ENCODE measurements at places on chromosomes 5 and 9.

GRCh38 chr9:127504887-127505251 is 53.6 kb downstream of the LRSAM1 start:
- DNase-seq, result no peak

- DNase-seq, result no peak
Measured at GRCh38 chr9:17052626-17053025, 82.2 kb upstream of the CNTLN start.

DNA sequence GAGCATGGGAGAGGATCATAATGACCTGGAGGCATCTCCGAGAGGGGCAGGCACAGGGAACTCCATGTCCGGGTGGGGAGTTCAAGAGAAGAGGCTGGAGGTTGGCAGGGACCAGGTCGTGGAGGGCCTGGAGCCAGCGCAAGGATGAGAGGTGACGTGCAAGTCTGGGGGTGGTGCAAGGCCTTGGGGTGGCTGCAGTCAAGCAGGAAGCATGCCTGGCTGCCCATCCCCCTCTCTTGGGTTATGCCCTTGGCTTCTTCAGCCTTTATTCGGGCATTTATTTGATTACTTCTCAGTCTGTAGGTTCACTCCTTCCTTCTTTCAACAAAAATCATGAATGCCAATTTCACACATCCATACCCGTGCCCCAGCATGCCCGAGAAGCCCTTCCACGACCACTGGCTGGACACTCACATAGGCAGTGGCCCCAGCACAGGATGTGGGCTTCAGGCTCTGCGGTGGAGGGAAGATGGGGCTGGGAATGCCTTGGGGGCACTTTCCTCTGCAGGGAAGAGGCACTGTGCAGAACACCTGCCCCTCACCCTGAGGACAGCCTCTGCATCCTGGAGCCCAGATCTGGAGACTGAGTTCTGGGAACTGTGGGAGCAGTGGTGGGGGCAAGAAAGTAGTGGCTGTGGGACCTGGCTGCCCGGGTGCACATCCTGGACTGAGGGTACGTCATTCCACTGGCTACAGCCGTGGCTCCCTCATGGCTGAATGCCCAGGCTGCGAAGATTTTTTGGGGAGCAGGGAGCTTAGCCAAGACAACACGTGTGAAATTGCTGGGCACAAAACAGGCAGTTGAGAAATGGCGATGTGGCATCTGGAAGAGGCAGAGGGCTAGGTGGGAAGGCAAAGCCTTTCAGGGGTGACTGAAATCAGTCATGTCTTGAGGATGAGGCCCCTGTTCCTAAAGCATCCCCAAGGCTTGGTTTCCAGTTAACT is 38.6 kb downstream of the CRB2 start:
- DNase-seq, result no peak

DNA sequence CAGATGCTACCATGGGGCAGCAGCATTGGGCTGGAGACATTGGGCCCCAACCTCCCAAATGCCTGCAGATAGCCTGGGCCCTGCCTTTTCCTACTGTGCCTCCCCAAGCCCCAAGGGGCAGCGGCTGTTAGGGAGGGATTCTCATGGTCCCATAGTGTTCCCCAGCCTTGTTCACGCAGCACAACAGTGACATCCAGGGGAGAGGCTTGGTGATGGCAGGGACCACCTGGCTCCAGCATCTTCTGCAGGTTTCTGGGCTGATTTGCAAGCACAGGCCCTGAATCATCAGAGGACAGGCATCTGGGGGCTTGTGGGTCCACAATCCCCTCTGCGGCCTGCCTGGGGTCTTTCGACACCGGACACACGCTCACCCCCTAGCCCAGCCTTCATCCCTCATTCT is 354.6 kb downstream of the SLIT3 start:
- no peak for DNase-seq

GRCh38 chr5:133234911-133235310 is 183.1 kb downstream of the HSPA4 start:
- no peak for DNase-seq

DNA sequence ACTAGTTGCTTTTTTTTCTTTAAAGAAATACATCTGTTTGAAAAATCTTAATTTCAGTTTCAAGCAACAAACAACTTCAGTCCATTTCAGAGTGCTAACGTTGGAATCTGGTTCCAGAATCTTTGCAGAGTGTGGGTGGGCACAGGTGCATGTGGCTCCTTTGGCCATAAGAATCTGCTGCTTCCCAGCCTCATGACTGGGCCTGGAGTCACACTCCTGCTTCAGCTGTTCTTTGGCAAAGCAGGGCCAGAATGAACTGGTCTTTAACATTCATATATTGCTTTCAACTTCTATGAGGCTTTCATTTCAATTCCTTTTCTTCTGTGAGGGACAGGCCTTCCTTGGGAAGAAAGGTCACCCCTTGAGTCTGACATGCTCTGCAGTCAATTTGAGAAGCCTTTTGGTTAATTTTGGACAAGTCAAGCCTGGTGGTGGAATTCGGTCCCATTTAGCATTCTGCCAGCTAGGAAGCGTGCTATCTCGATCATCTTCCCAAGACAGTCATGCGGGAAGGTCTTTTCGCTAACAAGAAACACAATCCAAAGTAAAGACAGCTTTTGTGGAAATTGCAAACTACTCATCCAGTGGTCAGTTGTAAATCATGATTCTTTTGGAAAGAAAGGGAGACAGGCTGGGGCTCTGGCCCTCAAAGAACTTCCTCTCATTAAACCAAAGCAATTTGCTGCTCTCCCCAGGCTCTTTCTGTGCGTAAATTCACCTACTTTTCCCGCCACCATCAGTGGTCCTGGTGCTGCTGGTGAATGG is 55.2 kb downstream of the SLC1A3 start:
- DNase-seq, result no peak

- no peak for DNase-seq
Measured at GRCh38 chr9:14482856-14483255, 168.9 kb upstream of the NFIB start.

DNA sequence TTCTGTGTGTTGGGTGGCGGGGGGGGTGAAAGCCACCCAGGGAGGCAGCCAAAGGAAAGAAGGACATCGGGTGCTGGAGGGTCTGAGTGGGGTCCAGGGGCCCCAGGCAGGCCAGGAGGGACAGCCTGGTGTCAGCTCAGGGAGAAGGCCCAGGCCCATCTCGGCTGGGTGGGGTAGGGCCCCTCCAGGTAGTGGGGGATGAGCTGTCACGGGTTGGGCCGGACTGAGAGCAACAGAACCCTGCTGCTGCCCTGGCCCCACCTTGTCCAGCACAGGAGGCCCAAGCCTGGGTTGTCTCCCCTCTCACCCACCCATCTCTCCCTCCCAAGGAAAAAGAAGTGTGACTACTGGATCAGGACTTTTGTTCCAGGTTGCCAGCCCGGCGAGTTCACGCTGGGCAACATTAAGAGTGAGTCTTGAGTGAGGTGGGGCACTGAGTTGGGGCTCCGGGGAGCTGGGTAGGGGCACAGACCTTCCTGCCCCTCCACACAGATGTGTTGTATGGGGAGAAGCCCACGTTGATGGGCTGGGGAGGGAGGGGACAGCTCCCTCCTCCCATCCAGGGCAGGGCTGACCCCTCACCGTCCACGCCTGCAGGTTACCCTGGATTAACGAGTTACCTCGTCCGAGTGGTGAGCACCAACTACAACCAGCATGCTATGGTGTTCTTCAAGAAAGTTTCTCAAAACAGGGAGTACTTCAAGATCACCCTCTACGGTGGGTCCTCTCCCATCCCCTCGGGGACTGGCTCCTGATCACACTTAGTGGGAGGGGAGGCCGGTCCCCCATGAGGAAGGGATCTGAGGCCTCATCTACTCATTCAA is 2.3 kb downstream of the LCN2 start:
- no peak for DNase-seq

- DNase-seq, result no peak
Measured at GRCh38 chr5:31193591-31194467, at the start of gene CDH6. Gene CDH6 (plus strand): TSS chr5:31193686. CDS start chr5:31267474, 73,788 bp downstream.

DNA sequence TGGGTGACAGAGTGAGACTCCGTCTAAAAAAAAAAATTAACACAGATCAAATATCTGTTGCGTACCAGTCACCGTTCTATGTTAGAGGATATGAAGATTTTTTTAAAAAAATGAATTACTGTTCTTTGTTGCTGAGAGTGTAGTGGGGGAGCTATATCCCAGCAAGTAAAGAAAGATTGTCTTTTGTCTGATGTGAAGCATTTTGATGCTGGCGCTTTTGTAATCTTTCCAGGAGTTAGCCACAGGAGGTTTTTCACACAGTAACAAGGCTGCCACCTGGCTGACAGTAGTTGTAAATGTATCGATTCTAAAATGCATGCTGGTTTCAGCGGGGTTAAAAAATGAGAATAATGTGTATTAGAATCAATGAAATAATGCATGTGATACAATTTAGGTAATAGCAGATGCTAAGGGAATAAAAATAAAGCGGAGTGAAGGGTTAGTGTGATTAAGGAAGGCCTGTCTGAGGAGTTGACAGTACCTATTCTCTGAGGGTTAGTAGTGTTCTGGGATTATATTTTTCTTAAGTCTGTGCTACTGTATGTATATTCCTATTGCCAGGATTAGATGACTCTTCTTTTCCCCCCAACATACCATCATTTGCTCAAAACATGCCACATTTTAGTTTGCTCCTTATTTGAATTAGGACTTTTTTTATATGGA is 3.4 kb downstream of the LMNB1 start:
- peak; percentile 58 for DNase-seq

DNA sequence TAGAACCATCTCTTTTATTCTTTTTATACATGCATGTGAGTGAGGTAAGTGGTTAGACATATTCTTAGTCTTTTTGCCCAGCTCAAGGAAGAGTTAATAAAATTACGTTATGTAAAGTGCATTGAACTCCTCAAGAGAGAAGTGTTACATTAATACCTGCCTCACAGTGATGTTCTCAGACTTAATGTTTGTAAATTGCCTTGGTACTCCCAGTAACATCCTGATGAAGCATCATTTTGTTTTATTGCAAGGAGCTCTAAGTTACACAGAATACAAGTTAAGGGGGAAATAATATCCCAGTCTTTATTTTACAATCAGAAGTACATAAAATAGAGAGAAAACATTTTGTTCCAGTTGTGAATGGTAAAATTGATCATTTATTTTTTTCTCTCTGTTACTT is 89.5 kb upstream of the ARRDC3 start:
- DNase-seq, result no peak

- no peak for DNase-seq
Measured at GRCh38 chr9:22643541-22643940, 196.9 kb downstream of the DMRTA1 start.

- DNase-seq, result peak; percentile 75
Measured at GRCh38 chr9:19174127-19174912, 47.0 kb upstream of the PLIN2 start.

DNA sequence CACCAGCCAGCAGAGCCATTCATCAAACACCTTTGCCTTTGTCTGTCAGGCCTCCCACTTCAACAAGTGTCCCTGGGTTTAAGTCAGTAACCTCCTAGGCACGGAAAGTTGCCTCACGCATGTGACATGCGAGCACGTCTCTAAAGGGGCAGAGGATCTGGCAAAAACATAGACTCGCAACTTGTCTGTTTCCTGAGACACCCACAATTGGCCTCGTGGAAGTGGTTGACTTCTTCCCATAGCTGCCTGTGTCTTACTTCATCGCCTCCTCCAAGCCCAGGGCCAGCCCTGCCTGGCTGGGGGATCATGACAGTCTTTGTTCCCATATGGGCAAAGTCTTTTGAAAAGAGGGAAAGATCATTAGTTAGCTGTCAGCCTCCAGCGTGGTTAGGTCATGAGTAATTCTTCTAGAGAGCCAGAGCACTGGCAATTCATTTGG is 35.5 kb upstream of the GLRX start:
- DNase-seq, result no peak

DNA sequence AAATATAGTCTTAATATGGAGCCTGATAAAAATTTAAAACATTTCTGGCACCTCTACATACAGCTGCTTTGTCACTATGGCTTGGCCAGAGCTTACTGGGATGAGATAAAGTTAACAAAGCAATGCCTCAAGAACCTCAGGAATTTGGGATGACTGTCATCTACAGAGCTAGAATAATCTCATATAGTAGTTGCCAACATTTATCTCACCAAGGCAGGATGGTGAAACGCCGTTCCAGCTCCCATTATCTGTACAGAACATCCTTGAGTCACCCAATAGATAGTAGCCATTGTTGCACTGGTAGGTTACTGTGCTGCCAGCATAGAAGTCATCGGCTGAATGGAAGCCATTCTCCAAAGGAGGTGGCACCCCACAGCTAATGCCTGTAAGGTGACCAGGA is 94.6 kb upstream of the TXNDC8 start:
- DNase-seq, result no peak

GRCh38 chr5:157107508-157107907 is 1.3 kb downstream of the HAVCR2 start:
- DNase-seq, result no peak

DNA sequence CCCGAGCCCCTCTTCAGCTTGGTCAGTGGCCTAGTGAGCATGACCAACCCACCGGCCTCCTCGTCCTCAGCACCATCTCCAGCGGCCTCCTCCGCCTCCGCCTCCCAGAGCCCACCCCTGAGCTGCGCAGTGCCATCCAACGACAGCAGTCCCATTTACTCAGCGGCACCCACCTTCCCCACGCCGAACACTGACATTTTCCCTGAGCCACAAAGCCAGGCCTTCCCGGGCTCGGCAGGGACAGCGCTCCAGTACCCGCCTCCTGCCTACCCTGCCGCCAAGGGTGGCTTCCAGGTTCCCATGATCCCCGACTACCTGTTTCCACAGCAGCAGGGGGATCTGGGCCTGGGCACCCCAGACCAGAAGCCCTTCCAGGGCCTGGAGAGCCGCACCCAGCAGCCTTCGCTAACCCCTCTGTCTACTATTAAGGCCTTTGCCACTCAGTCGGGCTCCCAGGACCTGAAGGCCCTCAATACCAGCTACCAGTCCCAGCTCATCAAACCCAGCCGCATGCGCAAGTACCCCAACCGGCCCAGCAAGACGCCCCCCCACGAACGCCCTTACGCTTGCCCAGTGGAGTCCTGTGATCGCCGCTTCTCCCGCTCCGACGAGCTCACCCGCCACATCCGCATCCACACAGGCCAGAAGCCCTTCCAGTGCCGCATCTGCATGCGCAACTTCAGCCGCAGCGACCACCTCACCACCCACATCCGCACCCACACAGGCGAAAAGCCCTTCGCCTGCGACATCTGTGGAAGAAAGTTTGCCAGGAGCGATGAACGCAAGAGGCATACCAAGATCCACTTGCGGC is 1.8 kb downstream of the EGR1 start:
- no peak for DNase-seq

DNA sequence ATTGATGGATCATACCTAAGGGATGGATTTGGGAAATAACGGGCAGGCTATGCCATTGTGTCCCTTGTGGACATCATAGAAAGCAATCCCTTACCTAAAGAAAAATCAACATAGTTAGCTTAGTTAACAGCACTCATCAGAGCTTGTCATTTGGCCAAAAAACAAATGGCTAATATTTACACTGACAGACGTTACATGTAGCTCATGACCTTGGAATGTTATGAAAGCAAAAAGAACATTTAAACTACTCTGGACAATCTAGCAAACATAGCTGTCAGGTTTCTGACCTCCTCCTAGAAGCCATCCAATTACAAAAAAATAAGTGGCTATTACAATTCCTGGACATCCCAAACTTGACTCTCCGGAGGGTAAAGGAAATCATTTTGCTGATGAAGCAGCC is 23.8 kb downstream of the TMEM232 start:
- no peak for DNase-seq

GRCh38 chr5:174291-174600 is 17.0 kb upstream of the LRRC14B start:
- no peak for DNase-seq

All from CD4-positive, alpha-beta T cell treated with Interleukin-15 for 1 hour (primary cell).